ENCODE measurements at places on chromosomes 5 and 9. TPM values are rescaled to one million over a fixed set of nuclear protein-coding genes. Genes with fewer than 3 reads are reported as not detected.

- H3K36me3 ChIP-seq, result no peaks in the 10 kb centered on the region
- H3K27ac ChIP-seq, result no peak overlapping the region
- no peaks in the 10 kb centered on the region for H3K4me1 ChIP-seq
- H3K27me3 ChIP-seq, result no peaks in the 10 kb centered on the region
These were observed 5.5 kb upstream of the SUSD3 start for GRCh38 chr9:93052791-93053540.

GRCh38 chr5:133847301-133847700, 121.1 kb downstream of the C5orf15 start:
- H3K36me3 ChIP-seq, result no peaks in the 10 kb centered on the region
- no peaks in the 10 kb centered on the region for H3K4me1 ChIP-seq
- DNase-seq, result no peak
- no peaks in the 10 kb centered on the region for H3K27me3 ChIP-seq
- H3K27ac ChIP-seq, result no peak overlapping the region

- H3K4me3 ChIP-seq, result no peak overlapping the region
- H3K4me1 ChIP-seq, result no peaks in the 10 kb centered on the region
- H3K27ac ChIP-seq, result no peak overlapping the region
These were observed 849.3 kb downstream of the TLE1 start for GRCh38 chr9:80839821-80840675.

DNA sequence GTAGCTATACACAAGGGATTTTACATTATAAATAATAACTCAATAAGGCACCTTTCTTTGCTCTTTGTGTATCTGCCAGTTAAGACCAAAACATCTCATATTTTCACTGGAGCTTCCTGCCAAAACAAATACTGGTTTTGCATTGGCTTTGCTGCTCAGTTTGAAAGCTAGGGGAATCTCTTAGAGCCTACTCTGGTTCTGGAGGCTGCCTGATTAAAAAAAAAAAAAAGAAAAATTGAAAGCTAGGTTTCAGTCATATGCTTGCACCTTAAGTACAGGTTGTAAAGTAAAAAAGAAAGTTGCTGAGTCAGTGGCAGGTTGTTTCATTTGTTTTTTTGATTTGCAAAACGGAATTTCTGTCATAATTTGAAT, 2.3 kb downstream of the DENND4C start:
- peak overlapping the region; percentile 96 for H3K4me3 ChIP-seq
- peak; percentile 51 for DNase-seq
- H3K27ac ChIP-seq, result no peak overlapping the region
- no peaks in the 10 kb centered on the region for H3K27me3 ChIP-seq
- no peaks in the 10 kb centered on the region for H3K4me1 ChIP-seq

DNA sequence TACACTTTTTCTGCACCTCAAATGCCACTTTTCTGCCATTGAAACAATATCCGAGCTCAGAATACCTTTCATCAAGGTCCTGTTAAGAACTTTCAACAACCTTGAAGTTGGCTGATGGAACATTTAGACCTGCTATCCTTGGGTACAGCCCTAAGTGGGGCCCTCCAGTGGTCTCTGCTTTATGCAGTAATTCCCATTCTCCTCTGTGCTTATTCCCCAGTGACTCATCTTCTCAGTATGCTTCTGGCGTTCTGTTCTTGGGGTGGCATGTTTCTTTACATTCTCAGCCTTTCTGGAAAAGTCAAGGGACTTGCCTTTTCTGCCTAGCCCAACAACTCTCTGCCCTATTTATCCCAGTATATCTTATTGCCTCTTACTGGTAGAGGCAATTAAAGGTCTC, 7.1 kb downstream of the ANP32B start:
- no peaks in the 10 kb centered on the region for H3K36me3 ChIP-seq
- H3K4me3 ChIP-seq, result no peak overlapping the region
- no peaks in the 10 kb centered on the region for H3K27me3 ChIP-seq
- peaks cover 14% of the 10 kb centered on the region for H3K4me1 ChIP-seq
- H3K27ac ChIP-seq, result no peak overlapping the region

Gene MRRF
- polyA plus RNA-seq, result 72.7 TPM
